CD4-positive, alpha-beta T cell treated with Interferon gamma for 1 hour (primary cell): ENCODE measurements at places on chromosomes 1 and 21.

GRCh38 chr1:183567584-183567983 is 22.7 kb downstream of the NCF2 start:
- DNase-seq = peak; percentile 59

- DNase-seq = no peak
These were observed 23.5 kb upstream of the LMO4 start for GRCh38 chr1:87305151-87305550.

GRCh38 chr1:96596226-96596922 is 125.2 kb upstream of the PTBP2 start:
- no peak for DNase-seq

DNA sequence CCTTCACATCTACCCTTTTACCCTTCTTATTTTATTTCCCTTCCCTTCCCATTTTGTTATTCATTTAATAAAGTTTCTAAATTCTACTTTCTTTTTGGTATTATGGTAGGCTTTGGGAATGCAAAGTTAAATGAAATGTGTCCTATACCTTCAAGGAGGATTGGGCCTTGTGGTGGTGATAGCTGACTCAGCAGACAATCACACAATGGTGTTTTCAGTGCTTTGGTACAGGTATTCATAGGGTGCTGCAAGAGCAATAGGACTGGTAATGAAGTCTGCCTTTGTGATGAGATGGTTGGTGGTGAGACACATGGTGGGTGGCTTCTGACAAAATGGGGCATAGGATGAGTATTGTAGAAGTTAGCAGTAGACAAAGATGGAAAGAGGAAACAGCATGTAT is 21.9 kb upstream of the SPAG17 start:
- no peak for DNase-seq

DNA sequence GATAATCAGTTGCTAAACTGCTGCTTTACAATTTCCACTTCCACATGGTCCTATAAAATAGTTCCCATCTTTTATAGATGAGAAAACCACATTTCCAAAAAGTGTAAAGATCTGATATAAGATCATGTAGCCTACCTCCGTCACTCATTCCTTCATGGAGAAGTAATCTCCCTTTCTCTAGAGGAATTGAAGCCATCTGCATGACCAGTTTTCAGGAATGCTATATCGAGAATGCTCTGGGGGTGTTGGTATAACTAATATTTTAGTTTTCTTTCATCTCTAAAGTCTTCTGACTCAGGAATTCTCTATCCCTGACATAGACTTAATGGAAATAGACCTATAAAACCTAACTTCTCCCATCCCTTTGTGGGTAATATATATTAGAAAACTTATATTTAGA is 173.0 kb upstream of the UBE2U start:
- DNase-seq = no peak

- DNase-seq = no peak
These were observed 112.5 kb downstream of the ROR1 start for GRCh38 chr1:63886340-63886739.

DNA sequence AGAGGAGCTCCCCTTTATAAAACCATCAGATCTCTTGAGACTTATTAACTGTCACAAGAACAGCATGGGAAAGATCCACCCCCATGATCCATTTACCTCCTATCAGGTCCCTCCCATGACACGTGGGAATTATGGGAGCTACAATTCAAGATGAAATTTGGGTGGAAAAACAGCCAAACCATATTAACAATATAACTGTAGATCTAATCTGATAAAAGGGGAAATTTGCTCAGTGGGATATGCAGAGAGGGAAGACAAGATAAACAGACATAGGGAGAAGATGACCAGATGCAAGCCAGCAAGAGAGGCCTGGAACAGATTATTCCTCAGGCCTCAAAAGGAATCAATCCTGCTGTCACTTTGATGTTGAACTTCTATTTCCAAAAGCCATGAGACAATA is 841.5 kb downstream of the LRRIQ3 start:
- DNase-seq = no peak

DNA sequence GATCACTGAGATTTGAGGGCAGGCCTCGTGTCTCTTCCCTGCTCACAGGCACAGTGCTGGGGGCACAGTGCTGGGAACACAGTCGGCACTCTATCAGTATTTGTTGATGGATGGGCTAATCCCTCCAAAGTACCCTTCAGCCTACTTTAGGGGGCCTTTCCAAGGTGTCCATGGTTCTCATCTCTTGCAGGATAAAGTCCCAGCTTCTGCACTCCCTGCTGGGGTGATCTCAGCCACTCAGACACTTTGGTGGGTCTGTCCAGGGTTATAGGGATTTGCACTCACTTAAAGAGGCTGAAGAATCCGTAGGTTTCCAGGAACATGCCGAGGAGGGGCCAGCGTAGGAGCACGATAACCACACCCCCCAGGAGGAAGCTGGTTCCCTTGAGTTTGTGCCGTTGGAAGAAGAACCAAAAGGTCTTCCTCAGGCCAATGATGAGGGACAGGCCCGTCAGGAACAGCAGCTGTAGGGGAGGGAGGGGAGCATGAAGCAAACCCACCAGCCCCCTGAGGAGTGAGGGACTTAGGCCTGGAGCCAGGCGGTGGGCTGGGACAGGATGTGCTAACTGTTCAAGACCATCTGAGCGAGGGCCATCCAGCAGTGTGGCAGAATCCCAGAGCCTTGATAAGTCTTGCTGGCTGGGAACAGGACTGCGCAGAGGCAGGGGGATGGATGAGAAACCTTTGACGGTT is 5.2 kb upstream of the KISS1 start:
- DNase-seq = no peak

DNA sequence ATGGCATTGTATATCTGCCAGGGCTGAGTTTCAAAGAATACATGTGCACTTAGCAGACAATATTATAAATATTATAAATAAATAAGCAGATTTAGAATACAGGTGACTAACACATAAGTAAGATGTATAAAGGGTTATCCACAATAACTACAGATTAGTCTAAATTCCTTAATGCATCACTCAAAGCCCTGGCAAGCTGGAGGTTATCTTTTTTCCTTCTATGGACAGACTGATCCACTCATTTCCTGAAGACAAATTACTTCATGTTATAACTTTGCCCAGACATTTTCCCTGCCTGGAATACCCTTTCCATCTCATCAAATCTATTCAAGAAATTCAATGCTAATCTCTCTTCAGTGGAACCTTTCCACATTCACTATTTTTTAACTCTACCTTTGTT is 38.8 kb downstream of the LUZP1 start:
- no peak for DNase-seq

GRCh38 chr1:94093996-94094395 is 27.0 kb downstream of the ABCA4 start:
- DNase-seq = no peak

DNA sequence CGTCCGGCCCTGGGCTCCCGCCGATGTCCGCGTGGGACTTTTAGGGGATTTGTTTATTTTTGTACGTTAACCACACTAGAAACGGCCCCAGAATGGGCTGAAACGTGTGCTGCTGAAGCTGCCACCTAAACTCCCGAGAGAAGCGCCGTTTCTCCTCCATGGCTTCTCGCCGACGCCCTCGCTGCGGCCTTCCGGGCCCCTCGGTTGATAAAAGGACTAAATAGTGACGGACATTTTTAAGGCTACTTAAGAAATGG is 678 bp upstream of the PTTG1IP start:
- no peak for DNase-seq

DNA sequence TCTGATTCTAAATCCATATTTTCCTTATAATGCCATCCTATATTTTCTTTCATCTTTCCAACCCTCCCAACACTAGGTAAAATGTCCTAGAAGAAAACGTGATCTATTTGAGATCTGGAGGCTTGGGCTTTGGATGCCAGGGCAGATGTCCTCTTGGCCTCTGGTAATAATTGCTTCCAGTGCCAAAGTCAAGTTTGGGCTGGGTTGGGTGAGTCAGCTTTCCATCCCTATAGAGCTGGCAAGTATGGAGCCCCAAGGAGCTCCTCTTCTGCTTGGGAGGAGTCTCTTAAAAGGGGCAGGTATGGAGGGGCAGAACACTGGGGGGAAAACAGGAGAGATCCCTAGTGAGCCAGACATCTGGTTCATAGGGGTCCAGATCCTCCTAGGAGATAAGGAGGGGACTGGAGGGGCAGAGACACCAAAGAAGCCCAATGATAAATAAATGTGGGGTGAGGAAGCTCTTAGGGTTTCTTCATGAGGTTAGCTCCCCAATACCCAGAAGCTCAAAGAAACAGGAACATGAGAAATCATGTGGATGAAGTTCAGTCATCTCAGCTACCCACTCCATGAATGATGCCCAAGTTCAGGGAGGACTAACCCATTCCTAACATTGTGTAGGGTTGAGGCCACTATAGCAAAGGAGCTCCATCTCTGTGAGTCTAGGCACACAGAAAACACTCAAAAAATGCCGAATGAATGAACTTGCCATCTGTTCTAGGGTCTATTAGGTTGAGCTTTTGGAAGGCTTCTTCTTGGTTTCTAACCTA is 3.5 kb downstream of the C1orf116 start:
- no peak for DNase-seq

GRCh38 chr1:18008081-18008480 is 99.5 kb upstream of the IGSF21 start:
- DNase-seq = no peak

DNA sequence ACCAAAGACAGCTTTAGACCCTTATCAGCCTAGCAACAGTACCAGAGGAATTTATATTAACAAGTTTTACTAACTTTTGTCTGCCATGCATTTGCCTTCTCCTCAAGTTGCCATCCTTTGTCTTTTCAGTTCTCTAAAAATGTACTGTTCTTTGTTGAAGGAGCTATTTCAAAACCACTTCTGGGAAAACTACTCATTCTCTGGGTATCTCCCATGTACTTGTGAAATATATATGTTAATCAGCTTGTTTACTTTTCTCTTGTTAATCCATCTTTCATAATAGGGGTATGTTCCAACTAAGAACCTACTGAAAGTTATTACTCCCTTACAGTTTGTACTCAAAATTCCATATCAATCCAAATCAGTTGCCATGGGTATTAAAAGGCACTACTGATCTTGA is 16.3 kb downstream of the DPYD start:
- DNase-seq = no peak

DNA sequence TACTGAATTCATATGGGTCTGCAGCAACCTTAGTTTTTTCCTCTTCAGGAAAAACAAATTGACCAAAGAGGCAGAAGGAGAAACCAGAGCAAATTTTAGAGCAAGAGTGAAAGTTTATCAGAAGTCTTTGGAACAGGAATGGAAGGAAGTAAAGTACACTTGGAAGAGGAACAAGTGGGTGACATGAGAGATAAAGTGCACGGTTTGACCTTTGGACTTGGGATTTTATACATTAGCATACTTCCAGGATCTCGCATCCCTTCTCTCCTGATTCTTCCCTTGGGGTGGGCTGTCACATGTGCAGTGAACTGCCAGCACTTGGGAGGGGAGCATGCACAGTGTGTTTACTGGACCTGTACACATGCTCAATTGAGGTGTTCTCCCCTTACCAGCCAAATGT is 754.8 kb upstream of the ADAMTS5 start:
- no peak for DNase-seq

DNA sequence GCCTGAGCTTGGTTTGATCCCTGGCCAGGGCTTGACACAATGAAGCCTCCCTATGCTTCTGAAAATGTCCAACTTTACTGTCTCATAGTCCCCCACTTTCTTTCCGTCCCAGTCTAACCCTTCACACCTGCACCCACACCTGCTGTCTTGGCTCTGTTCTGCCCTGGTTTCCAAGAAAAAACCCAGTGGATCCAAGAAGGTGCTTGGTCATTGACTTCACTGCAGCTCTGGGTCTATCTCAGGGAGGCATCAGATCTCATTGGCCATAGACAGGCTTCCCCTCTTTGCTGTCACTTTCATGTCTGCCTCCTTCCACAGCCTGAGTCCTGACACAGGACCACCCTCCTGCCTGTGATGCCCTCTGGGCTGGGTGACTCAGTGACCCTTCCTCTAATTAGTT is 37.8 kb upstream of the ETV3 start:
- no peak for DNase-seq

DNA sequence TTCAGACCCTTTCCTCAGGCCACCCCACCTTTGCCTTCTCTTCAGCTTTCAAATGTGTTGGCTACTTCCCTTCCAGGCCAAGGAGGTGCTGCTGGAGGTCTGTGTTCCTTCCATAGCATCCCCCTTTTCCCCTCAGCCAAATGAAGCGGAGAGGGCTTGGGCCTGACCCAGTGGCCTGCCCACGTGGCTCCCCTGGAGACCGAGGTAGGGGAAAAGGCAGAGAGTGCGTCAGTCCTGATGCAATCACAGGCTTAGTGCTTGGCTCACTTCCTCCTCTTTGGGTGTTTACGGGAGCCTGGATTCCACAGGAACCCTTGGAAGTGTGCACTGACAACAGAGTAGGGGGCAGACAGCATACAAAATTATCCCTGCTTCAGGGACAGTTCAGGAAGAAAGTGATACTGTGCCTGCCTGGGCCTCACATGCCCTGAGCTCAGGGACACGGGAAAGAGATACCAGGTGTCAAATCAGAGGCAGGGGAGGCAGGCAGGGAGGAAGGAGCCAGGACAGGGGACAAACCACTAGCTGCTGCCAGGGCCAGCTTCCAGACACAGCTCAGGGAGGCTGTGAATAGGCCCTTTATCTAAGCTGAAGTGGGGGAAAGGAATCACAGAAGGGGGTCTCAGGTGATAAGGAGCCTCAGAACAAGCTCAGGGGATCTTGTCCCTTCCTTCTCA is 16.6 kb upstream of the PTP4A2 start:
- peak; percentile 70 for DNase-seq

- no peak for DNase-seq
These were observed 78.2 kb downstream of the SKI start for GRCh38 chr1:2306151-2306978.

DNA sequence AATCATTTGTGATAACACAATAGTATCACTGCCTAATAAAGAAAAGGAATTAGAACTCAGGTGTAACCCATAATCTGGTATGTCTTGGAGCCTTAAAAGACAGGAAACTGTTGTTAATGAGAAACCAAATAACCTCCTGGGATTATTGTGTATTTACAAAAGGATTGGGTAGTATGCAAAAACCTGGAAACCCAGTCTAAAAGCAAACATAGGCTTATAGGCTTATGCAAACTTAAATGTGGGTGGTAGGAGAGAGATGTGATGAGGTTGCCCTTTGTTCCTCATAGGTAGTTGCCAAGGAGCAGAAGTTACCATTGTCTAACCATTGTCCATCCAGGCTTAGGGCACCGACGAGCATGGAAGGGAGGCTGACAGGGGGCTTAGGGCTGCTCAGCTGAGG is 165.8 kb downstream of the AK5 start:
- no peak for DNase-seq

DNA sequence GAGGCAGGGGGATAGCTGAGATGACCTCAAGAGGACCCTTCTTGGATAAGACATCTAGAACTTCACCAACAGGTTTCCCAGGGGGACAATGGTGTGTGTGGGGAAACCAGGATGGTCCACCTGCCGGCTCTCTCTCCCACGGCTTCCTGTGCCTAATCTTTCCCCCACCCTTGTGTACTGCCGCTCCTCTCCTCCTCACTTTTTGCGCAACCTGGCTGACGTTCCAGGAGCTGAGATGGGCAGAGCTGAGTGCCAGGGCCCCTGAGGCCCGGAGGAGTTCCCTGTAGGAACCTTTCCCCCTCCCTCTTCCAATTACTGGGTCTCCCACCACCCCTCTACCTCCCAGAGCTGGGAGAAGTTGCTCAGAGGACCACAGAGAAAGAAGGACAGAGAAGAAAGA is 6.9 kb downstream of the SLC26A9 start:
- no peak for DNase-seq

- DNase-seq = no peak
These were observed 160.3 kb downstream of the CACNA1E start for GRCh38 chr1:181643631-181644030.
